Activated T-cell treated with anti-CD3 and anti-CD28 coated beads, Interleukin-2, amount 50 U/mL, for 1 hour (primary cell): ENCODE measurements at places on chromosomes 7 and 10.

DNA sequence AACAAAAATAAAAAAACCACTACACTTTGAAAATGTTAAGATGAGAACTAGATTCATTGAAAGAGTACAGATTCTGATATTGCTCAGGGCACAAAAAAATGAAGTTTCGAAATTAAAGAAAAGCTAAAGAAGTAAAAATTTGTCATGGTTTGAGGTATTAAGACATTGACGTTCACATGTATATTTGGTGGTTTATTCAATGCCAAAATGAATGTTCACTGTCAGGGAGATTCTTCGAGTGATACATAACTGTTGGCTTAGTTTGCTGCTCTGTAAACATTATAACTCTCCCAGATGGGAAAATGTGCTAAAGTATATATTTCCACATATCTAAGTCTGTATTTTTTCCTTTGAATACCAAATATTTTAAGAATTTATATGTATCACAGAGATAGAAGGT lies 345.0 kb downstream of the SEMA3D start:
- DNase-seq: no peak

GRCh38 chr10:14838582-14839304 lies 637 bp downstream of the HSPA14 start:
- peak; percentile 36 for DNase-seq

- no peak for DNase-seq
Observed at GRCh38 chr7:127986581-127987521, 44.4 kb downstream of the LRRC4 start.

- DNase-seq: no peak
Observed at GRCh38 chr7:4437916-4438315, 244.2 kb upstream of the FOXK1 start.

GRCh38 chr7:90262438-90262837 lies 17.5 kb downstream of the CFAP69 start:
- DNase-seq: no peak

DNA sequence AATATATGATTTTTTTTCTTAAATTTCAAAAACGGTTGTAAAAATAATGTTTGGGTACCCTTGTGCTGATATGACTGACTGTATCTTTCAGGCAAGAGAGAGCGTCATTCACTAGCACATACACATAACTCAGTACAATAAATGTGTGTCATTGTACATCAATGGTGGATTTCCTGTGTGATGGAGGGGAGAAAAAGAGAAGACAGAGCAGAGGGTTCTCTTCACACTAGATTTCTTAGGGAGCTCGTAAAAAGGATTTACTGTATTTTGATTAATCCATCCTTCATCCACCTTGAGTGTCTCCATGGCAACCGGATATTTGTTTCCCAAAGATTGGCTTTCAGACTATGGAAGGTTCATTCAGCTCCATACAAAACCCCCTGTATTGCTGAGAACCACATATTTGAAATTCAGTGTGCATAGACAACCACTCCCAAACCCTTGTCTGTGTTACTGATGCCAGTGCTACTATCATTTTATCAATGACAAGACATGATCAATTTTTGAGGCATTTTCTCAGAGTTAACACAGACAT lies 150.6 kb downstream of the AKR1D1 start:
- no peak for DNase-seq

GRCh38 chr7:94050046-94050445 lies 45.9 kb upstream of the BET1 start:
- DNase-seq: no peak

- peak; percentile 54 for DNase-seq
Observed at GRCh38 chr7:73718438-73718881, 1.0 kb downstream of the STX1A start.

DNA sequence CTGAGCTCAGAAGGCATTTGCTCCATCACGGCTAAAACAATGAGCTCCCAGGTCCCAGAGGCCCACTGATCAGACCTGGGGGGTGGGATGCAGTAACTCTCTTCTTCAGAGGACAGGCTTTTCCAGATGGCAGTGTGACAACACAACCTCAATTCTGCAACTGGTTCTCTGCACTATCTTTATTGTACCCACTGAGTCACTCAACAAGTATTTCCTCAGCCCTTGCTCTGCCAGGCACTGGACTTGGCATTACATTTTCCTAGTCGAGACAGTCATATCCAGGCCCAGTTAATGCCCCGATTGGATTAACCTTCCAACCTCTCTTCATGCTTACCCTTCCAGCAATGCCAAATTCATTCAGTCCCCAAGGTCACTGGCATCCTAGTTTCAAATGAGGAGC lies 72.6 kb downstream of the JAZF1 start:
- no peak for DNase-seq

- no peak for DNase-seq
Observed at GRCh38 chr7:101271021-101271420, 26.1 kb upstream of the FIS1 start.

DNA sequence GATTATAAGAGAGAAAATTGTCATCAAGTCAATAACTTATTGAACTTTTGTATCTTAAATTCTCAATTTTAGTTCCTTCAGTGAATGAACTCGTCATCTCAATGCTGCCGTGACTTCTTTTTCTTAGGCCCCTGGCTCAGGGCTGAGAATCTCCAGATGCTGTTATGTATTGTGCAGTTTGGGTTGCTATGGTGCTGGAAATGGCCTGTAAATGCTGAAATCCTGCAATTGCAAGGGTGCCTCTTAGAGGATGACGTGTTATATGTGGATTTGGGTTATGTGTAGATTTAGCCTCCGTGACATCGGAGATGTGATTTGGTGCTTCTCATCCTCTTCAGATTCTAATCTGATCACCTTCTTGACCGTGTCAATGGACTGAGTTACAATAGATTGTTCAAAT lies 55.7 kb upstream of the ZRANB1 start:
- DNase-seq: no peak

DNA sequence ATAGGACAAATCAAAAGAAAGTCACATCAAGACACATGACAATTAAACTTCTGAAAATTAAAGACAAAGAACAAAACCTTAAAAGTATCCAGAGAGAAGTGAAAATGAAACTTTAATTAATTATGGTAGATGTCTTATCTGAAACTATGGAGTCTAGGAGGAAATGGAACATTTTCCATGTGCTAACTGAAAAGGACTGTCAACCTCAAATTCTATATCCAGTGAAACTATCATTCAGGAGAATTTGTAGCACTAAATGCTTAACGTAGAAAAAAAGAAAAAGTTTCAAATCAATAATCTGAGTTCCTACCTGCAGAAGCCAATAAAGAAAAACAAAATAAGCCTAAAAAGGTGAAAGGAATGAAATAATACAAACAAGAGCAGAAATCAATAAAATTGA lies 33.1 kb upstream of the C10orf71 start:
- no peak for DNase-seq

DNA sequence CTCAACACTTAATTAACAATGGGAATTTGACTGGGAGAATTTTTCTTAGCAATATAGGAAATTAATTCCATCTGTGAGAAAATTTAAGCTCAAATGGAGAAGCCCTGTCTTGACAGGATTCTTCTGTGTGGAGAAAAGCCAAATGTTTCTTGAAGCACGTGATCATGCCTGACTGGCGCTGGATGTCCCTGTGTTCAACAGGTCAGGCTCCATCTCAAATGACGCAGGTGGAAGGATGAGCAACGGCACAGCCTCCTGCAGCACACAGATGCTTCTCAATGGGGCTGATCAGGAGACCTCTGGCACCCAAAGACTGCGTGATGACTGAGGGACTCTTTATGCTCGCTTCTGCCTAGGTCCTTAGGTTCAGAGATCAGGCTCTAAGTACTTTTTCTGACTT lies 143.8 kb downstream of the RSU1 start:
- DNase-seq: no peak

DNA sequence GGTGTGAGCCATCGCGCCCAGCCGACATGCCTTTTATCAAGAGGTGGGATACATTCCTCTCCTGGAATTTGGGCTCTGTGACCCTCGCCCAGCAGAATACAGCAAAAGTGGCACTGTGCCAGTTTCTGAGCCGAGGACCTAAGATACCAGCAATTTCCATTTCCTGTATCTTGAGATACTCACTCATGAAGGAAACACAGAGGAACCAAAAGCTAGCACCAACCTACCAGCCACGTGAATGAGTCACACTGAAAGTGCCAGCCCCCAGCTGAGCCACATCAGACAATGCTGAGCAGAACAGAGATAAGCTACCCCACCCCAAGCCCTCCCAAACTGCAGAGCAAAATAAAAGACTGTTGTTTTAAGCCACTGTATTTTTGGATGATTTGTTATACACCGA lies 56.3 kb downstream of the CACUL1 start:
- peak; percentile 75 for DNase-seq

- no peak for DNase-seq
Observed at GRCh38 chr7:50554431-50555322, 10.5 kb downstream of the DDC start.

DNA sequence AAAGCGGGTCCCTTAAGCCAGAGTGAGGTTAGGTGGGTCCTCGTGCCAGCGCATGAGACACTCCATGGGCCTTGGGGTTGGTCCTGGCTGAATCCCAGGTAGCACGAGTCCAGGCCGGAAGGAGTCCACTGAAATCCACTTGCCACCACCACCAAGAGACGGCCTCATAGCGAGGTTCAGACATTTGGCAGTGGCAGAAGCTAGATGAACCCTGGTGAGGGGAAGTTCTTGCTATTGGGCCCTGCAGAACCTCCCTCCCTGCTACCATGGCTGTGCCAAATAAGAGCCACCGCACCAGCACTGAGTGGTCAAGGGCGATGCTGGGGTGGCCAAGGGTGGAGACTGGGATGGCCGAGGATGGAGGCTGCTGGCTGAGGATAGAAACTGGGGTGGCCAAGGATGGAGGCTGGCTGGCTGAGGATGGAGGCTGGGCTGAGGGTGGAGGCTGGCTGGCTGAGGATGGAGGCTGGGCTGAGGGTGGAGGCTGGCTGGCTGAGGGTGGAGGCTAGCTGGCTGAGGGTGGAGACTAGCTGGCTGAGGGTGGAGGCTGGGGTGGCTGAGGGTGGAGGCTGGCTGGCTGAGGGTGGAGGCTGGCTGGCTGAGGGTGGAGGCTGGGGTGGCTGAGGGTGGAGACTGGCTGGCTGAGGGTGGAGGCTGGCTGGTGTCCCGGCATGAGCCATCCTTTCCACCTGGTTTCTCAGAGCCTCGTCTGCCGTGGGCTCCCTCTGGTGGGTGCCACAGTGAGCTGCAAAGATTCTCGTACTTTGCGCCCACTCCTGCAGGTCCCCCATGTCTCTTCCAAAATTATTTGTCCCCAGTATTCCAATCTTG lies 88.2 kb downstream of the ELFN1 start:
- DNase-seq: no peak

- no peak for DNase-seq
Observed at GRCh38 chr7:134829380-134829986, 50.0 kb downstream of the CALD1 start.

GRCh38 chr10:95840681-95841080 lies 67.1 kb upstream of the CC2D2B start:
- no peak for DNase-seq

DNA sequence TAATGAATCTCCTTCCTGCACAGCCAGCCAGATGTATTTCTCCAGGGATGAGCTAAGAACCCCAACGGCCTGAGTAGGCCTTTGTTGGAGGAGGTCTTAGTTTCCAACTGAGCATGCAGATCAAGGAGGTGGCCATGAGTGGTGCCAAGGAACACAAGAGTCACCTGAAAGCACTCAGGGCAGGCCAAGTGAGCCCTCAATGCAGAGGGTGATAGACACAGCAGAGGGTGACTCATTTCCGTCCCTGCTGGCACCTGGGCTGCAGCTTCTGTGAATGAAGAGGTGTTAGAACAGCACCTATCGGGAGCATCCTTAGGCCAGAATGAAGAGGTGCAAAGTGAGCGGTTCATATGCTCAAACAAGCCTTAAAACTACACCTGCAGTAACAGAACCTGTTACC lies 211.8 kb downstream of the FRMD4A start:
- DNase-seq: no peak

GRCh38 chr10:131949041-131949862 lies 32.5 kb downstream of the BNIP3 start:
- DNase-seq: no peak

- no peak for DNase-seq
Observed at GRCh38 chr7:68446183-68446582, 1152.1 kb upstream of the AUTS2 start.

- no peak for DNase-seq
Observed at GRCh38 chr7:130349911-130350782, 5.5 kb downstream of the CPA5 start.

GRCh38 chr7:130529417-130529816 lies 37.5 kb downstream of the MEST start:
- DNase-seq: no peak

- DNase-seq: no peak
Observed at GRCh38 chr7:1404460-1404809, 54.8 kb downstream of the MICALL2 start.

DNA sequence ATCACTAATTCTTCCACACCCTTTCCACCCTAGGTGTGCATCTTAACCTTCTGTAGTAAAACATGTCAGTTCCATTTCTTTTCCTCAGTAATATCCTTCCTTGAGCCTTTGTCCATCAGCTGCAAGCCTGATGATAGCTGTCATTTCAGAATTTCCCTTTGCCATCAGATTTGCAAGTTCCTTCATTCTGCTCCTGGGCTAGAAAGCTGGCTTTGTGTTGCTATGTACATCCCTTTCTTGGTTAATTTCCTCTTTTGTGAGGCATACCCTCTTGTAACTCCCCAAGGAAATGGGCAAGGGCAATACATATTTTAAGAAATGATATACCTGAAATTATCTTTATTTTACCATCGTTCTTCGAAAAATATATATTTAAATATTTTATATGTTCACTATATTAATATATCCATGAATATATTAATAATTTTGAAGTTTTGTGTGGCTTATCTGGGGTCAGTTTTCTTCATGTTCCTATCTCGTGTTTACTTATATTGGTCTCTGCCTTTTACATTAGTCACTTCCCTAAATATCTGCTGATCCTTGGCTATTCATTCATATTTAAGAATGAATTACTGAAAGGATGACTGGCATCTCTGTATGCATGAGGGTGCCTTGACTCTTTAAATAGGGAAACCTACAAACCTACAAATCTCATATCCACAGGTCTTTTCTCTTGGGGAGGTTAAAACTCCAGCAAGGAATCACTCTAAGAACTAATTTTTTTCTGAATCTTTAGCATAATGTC lies 143.8 kb downstream of the ZNF22 start:
- DNase-seq: no peak

- DNase-seq: peak; percentile 59
Observed at GRCh38 chr7:5827755-5828154, 46.3 kb upstream of the RNF216 start.

GRCh38 chr7:136079478-136079892 lies 102.3 kb upstream of the MTPN start:
- no peak for DNase-seq

DNA sequence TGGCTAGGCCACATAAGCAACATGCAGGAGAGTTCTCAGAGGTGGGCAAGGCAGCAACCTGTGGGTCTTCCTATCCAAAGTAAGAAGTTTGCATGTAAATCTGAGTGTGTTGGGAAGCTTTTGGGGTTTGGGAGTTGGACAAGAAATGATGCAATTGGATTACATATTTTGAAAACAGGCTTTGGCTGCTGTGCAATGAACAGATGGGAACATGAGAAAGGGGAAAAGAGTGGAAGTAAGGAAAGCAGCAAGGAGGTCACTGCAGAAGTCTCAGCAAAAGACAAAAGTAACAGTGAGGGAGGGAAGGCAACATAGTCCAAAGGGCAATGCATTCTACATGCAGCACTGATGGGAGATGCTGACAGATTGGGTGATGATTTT lies 61.1 kb upstream of the C10orf90 start:
- no peak for DNase-seq
